ENCODE measurements at places on chromosomes 2 and 18.
A peak's percentile ranks its signal among the peaks of the same experiment; 100 is the strongest.

GRCh38 chr18:48862678-48863270 is 88.0 kb downstream of the SMAD7 start:
- no peak for DNase-seq

DNA sequence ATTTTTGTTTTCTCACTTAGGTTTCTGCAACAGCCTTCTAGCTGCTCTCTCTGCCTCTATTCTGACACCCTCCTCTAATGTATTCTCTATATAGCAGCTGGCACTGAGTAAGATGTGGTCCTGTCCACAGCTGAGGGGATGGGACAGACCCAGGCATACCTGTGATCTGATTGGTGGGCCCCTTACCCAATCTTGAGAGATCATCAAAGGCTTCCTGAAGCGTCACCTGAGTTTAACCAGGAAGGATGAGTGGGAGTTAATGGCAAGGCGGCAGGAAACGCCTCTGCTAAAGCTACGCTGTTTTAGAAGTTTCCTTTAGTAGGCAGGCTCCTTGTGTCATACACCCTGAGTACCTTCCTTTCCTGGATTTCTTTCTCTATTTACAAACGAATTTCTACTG is 5.7 kb upstream of the TET3 start:
- DNase-seq = peak; percentile 85

- DNase-seq = no peak
These were observed 2.0 kb downstream of the TMEM169 start for GRCh38 chr2:216083464-216084281.

- no peak for DNase-seq
These were observed 340.0 kb upstream of the MEX3C start for GRCh38 chr18:51537487-51537886.

- DNase-seq = no peak
These were observed 42.7 kb downstream of the MBD5 start for GRCh38 chr2:148063633-148064032.

- DNase-seq = no peak
These were observed 7.2 kb downstream of the ADI1 start for GRCh38 chr2:3512086-3512485.

Data from CD4-positive, alpha-beta T cell treated with Interleukin-15 for 4 hours (primary cell).